ENCODE measurements at places on chromosomes 13 and 19. TPM values are rescaled to one million over a fixed set of nuclear protein-coding genes. Genes with fewer than 3 reads are reported as not detected.

GRCh38 chr13:108176685-108177274 is 38.6 kb downstream of the LIG4 start:
- H3K4me1 ChIP-seq = no peaks in the 10 kb centered on the region
- no peak for DNase-seq
- H3K27me3 ChIP-seq = no peaks in the 10 kb centered on the region
- H3K27ac ChIP-seq = no peak overlapping the region
- no peak overlapping the region for H3K4me3 ChIP-seq

DNA sequence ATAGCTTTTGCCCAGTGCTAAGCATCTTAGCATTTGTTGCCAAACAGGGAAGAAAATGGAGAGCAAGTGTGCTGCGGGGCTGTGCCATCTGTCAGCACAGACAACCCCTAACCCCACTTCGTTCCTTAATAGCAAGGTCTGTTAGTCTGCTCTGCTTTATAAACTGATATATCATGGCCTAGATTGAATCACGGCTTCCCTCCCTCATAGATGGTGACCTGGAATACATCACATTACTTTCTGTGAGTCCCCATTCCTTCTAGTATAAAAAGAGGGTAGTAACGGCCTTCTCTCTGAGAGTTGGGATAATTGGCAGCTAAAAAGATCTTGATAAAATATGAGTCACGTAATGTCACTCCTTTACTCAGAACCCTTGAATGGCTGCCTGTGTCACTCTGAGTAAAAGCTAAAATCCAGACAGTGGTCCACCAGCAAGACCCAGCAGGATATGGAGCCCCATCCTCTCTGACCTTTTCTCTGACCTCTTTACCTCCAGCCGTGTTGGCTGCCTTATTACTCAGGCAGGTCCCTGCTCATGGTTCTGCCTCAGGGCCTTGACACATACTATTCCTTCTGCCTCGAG is 151.7 kb downstream of the DLEU7 start:
- DNase-seq = no peak
- no peak overlapping the region for H3K27ac ChIP-seq
- H3K4me3 ChIP-seq = no peak overlapping the region
- no peaks in the 10 kb centered on the region for H3K36me3 ChIP-seq

GRCh38 chr13:29384466-29384865 is 211.0 kb downstream of the SLC7A1 start:
- no peaks in the 10 kb centered on the region for H3K36me3 ChIP-seq
- H3K4me1 ChIP-seq = no peaks in the 10 kb centered on the region
- H3K4me3 ChIP-seq = no peak overlapping the region

GRCh38 chr13:25860265-25860664 is 191.6 kb downstream of the SHISA2 start:
- H3K4me3 ChIP-seq = no peak overlapping the region
- no peaks in the 10 kb centered on the region for H3K27me3 ChIP-seq
- no peak for DNase-seq
- H3K27ac ChIP-seq = no peak overlapping the region

GRCh38 chr19:8321067-8321985 is at the start of the genes NDUFA7 and RPS28:
Gene NDUFA7, minus strand, starts transcription at chr19:8321375. Its CDS starts 17 bp downstream, at chr19:8321358.
Gene RPS28, plus strand, starts transcription at chr19:8321496. Its CDS starts 35 bp downstream, at chr19:8321531.
- no peaks in the 10 kb centered on the region for H3K27me3 ChIP-seq
- no peaks in the 10 kb centered on the region for H3K4me1 ChIP-seq
- peak within 1 kb of the TSS; percentile 83 for H3K4me3 ChIP-seq
- no peaks in the 10 kb centered on the region for H3K36me3 ChIP-seq
- peak within 1 kb of the TSS; percentile 58 for H3K27ac ChIP-seq

GRCh38 chr13:112204346-112205327 is 137.7 kb downstream of the SOX1 start:
- no peak overlapping the region for H3K4me3 ChIP-seq
- no peaks in the 10 kb centered on the region for H3K4me1 ChIP-seq
- no peaks in the 10 kb centered on the region for H3K36me3 ChIP-seq
- H3K27me3 ChIP-seq = no peaks in the 10 kb centered on the region

GRCh38 chr19:1282588-1283206 is 3.0 kb upstream of the EFNA2 start:
- H3K27me3 ChIP-seq = no peaks in the 10 kb centered on the region
- no peak overlapping the region for H3K4me3 ChIP-seq
- H3K36me3 ChIP-seq = no peaks in the 10 kb centered on the region
- H3K27ac ChIP-seq = no peak overlapping the region

DNA sequence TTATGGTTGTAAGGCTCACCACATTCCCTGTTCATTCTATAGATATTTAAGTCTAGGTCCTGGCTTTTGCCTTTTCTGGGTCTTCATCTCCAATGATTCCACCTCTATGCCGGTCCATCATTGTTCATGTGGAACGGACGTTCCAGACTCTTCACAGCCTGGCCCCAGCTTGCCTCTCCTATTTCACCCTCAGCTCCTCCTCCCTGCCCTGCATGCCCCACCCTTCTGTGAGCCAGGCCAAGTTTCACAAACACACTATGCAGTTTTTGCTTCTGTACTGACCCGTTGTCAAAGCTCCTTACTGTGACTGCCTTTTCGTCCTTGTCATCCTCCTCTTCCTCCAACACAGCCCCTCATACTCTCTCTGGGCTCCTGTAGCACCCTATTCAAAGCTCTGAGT is 31.3 kb downstream of the TEX26 start:
- no peak overlapping the region for H3K27ac ChIP-seq
- no peaks in the 10 kb centered on the region for H3K27me3 ChIP-seq
- H3K4me1 ChIP-seq = no peaks in the 10 kb centered on the region

DNA sequence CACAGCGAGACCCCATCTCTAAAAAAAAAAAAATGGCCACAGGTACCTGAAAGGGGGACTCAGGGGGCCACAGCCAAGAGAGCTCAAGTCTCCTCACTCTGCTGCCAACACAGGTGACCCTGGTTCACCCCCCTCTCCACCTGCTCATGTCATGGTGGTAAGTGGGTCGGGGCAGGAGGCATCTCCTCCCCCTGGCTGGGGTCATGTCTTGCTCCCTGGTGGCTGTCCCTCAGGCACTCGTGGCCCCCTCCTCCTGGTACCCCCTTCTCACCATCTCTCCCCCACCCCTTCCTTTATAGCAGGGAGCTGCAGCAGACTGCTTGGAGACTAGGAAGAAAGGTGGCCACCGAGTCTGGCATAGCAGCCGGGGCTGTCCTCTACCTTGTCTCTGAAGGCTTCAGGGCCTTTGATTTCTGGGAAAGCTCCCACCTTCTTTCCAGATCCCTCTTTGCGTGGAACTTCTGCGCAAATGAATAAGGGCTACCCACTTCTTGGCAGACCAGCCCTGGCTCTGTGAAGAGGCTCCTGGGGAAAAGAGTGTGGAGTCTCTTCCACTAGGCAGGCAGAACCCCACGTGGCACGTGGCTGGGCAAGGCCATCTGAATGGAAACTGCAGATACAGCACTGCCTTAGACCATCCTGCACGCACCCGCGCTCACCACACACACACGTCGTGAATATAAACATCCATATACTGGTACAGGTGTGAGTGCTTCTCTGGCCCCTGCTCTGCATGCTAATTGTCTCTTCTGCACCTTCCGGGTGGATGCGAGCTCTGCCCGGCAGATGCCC is 20.1 kb upstream of the MIER2 start:
- H3K27me3 ChIP-seq = no peaks in the 10 kb centered on the region
- H3K27ac ChIP-seq = no peak overlapping the region
- no peak overlapping the region for H3K4me3 ChIP-seq
- peak; percentile 22 for DNase-seq
- H3K4me1 ChIP-seq = no peaks in the 10 kb centered on the region
- H3K36me3 ChIP-seq = no peaks in the 10 kb centered on the region

GRCh38 chr13:91302111-91302510 is 45.4 kb upstream of the MIR17HG start:
- no peak overlapping the region for H3K4me3 ChIP-seq
- no peaks in the 10 kb centered on the region for H3K27me3 ChIP-seq
- H3K36me3 ChIP-seq = no peaks in the 10 kb centered on the region
- no peak for DNase-seq
- no peak overlapping the region for H3K27ac ChIP-seq

The IRGQ gene
- total RNA-seq = 25.5 TPM

The EDDM13 gene
- total RNA-seq = not detected

The CRX gene
- total RNA-seq = not detected

The KIR2DL1 gene
- not detected for total RNA-seq

All from aorta (tissue), 5 donors.